ENCODE measurements at places on chromosomes 3 and 15.

- no peak for DNase-seq
Observed at GRCh38 chr3:66019896-66020295, 18.8 kb downstream of the MAGI1 start.

DNA sequence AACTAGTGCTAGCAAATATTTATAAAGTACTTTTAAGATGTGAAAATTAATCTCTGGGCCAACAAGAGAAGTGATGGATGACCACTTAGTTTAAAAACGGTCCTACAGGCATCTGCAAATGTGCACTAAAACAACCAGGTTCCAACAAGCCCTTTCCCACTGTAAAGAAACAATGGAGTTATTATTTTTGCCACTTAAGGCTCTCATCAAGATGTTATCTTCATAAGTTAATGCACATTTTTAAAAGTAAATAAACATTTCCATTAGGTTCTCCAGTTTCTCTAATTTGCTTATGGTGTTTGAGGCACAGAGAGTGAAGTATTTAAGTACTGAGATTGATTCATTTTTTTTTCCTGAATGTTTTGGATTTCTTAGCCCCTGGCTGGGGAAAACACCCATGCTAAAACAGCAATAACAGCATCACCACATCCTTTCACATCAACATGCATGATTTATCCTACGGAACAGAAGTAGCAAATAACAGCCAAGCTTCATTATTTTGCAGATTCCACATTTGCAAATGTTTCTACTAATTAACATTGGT is 20.8 kb downstream of the ABI3BP start:
- DNase-seq: no peak

- no peak for DNase-seq
Observed at GRCh38 chr15:98785807-98786621, 137.7 kb downstream of the IGF1R start.

GRCh38 chr3:120909602-120909878 is 1.5 kb downstream of the STXBP5L start:
- no peak for DNase-seq

- no peak for DNase-seq
Observed at GRCh38 chr15:59366333-59367021, 6.2 kb downstream of the MYO1E start.

DNA sequence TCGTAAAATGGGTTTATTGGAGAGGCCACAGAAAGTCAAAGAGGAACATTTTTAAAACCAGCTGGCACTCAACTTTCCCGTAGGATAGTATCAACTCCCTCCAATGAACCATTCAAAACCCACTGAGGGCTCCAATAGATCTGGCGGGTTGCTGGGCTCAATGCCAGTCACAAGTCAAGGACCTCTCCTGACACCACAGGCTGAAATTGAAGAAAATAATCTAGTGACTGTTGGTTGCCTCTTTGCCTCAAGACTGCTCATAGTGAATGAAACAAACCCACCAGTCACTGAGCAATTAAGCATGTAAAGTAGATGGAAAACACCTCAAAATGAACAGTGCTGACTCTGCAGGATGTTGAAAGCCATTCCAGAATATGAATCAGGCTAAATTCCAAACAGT is 500.6 kb upstream of the AGTR1 start:
- DNase-seq: no peak

- DNase-seq: no peak
Observed at GRCh38 chr3:59001675-59002074, 48.1 kb downstream of the CFAP20DC start.

GRCh38 chr15:39165020-39165706 is 415.7 kb upstream of the THBS1 start:
- no peak for DNase-seq

DNA sequence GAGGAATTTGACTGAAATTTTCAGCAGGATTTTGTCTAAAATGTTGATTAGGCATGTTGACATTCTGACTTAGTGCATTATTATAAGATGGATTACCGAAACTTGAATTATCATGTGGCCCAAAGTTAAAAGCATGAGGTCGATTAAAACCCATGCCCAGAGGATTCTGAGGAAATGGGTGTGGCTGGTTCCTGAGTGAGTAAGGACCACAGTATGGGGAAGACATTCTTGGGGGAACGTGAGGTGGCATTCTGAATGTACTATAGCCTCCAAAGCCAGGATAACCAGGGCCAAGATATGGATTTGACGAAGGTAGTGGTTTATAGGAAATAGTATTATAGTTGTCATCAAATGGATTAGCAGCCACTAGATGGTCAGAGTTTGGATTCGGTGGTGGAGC is 38.7 kb upstream of the DNAAF4 start:
- no peak for DNase-seq

- DNase-seq: peak; percentile 77
Observed at GRCh38 chr3:185677146-185677829, 91.2 kb downstream of the SENP2 start.

- peak; percentile 40 for DNase-seq
Observed at GRCh38 chr3:144821583-144821982, 850.0 kb downstream of the DIPK2A start.

DNA sequence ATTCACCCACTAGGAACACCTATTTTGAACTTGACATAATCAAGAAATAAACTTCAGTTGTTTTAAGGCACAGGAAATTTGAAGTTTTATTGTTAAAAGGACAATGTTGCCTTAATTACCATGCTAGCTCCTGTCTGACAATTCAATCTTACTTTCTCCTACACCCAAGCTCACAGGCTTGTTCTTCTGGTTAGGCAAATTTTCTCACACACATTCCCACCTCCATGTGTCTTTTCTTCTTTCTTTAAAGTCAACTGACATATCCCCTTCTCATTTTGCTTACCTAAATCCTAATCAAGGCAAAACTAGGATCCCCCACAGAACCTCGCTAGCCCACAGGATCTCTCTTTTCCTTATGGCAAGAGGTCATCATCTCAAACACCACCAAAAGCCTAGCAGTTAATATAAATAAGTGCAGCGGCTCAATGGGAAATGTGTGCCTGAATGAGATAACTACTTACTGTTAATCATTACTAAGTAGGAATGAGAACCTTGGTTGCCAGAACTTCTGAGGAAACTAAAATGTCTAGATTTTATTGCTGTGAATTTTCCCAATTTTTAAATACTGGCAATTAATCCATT is 189.3 kb downstream of the PLCH1 start:
- no peak for DNase-seq

- no peak for DNase-seq
Observed at GRCh38 chr3:51642462-51642861, 28.6 kb upstream of the TEX264 start.

DNA sequence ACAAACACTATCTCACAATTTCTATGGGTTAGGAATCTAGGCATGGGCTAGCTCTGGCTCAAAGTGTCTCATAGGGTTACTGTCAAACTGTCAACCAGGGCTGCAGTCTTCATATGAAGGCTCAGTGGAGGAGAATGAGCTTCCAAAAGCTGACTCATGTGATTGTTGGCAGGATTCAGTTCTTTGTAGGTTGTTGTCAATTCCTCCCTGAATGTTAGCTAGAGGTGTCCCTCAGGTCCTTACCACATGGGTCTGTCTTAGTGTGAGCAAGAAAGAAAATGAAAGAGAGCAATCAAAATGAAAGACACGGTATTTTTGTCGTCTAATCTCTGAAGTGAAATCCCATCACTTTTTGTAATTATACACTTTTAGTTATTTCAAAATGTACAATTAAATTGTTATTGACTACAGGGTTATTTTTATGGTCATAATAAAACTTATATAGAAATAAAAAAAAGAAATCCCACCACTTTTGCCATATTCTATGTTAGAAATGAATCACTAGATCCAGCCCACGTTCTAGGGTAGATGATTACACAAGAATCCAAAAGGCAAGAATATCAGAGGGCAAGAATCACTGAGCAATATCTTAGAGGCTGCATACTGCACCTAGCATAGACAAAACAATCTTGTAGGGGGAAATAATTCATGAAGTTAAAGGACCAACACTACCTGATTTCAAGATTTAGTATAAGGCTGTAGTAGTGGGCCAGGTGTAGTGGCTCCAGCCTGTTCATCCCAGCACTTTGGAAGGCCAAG is 8.4 kb downstream of the ACSBG1 start:
- DNase-seq: no peak

GRCh38 chr15:77034695-77035489 is 36.0 kb downstream of the TSPAN3 start:
- DNase-seq: no peak

Measured in fibroblast of the conjunctiva (primary cell).